ENCODE measurements at places on chromosomes 6 and 20.
A peak's percentile ranks its signal among the peaks of the same experiment; 100 is the strongest.

DNA sequence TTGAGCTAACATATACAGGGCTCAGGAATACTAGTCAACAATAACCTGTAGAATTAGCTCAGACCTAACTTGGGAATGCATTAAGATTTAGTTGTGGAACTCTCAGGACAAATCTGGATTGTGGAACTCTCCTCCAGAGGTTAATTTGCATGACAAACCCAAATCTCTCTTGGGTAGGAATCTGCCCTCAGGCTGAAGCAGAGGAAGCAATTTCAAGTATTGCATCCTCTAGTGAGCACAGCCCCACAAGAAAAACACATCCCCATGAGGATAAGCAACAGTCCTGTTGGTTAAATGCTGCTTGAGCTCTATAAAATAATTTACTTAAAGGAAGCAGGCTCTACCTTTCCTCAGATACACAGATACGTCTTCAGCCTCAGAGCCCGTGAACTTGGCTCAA, 170.9 kb upstream of the STXBP5 start:
- DNase-seq = no peak

DNA sequence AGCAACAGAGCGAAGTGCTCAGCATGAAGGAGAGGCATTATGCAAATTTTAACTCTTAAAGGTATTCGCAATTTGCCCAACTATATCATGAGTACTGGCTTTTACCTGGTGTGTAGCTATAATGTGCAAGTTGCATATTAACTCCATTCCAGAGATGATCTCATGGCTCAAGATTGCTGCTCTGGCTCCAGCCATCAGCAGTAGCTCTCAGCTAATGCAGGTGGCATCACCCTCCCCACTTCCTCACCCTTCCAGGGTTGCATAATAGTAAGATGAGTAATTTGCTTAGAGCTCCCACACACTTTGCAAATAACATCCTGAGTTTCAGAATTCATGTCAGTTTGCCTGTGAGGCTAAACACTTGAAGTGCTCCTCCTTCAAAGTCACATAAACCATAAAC, 15.9 kb upstream of the PCSK2 start:
- no peak for DNase-seq

DNA sequence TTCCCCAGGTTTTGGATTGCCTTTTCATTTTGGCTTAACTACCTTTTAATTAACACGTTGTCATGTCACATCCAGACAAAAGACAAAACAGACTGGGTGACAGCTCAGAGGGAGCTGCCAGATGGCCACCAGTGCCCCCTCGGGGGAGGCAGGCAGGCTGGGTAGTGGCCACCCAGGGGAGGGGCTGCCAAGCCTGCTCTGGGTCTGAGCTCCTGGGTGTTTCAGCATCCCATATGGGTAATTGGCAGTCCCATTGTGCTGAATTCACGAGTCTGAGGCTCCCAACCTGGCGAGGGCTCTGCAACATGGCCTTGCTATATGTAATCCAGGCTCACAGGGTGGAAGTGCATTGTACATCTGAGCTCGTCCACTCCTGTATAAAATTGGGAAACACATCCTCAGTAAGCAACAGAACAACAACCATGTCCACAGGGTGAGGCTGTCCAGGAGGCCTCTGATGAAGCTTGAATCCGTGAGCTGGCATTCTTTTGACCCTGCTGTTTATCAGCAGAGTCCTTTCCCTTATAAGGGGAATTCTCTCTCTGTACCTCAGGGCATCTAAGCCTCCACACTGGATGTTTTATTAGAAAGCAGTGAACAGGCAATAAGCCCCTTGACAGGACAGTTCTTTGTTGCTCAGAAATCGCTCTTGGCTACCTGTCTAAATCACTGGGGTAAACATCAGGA, 111.7 kb upstream of the SLC22A23 start:
- DNase-seq = no peak

DNA sequence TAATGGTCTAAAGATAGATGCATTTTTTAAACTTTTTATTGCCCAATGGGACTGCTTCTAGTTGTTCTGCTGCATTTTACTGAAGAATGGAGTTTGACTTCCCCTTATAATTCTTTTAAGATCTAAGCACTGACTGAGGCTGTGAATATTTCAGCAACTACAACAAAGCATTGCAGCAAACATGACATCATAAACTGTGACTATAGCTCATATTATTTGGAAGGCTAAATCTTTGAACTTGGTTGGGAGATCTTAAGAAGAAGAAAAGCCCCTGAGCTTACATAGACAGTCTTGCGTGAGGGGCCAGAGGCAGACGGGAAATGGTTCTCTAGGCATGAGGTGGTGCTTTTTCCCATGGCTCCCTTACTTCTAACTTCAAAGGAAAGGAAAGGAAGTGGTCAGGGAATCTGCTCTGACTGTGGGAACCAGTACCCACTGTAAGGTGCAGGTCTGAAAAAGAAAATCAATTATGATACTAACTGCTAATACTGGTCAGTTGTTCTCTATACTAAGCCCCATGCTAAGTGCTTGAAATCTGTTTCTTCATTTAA, 14.8 kb downstream of the HEY2 start:
- no peak for DNase-seq

DNA sequence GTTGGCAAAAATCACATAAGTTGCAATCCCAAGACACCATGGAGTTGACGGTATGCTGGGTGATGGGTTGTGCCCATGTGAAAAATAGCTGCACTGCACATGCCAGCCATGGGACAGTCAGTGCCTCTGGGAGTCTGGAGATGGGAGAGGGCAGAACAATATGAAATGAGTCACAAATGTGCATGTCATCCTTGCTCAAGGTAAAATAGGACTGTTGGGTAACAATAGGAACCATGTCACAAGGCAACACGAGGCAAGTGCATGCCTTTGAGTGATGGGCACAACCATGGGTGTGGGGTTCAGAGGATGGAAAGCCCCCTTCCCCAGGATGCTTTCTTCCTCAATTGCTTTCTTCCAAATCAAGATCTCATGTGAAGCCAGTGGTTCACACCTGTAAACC, 70.5 kb upstream of the PIM1 start:
- DNase-seq = no peak

DNA sequence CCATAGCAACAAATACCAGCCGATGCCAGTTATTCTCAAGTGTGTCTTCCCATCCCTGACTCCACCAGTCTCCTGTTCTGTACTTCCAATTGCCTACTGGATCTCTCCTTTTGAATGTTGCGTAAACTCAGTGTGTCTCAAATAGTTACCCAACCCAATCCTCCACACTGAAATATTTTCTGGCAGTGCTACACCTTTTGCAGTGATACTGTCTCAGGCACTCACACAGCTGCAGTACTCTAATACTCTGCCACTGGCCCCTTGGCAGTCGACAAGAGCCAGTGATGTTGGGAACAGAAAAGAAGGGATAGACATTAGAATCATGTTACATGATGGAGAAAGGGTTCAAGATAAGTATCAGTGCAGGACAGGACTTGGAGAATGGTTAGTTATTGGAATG, 31.8 kb upstream of the FOXO3 start:
- DNase-seq = no peak

- peak; percentile 54 for DNase-seq
These were observed 40.4 kb upstream of the NAA20 start for GRCh38 chr20:19976595-19977372.

DNA sequence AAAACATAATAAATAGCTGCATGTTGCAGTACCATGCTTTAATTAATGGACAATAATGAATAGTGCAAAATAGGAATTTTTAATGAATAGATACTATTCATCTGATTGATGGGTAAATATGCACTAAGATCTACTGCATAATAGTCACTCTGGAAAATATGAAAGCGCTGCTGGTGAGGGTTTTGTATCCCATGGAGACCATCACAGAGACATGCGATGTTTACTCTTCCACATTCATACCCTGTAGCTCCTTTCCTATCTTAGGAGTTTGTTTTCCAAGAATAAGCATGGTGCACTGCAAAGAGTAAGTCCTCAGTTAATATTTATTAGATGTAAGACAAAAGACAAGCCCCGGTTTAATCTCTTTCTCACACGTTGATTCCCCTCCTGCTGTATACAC, 81.4 kb downstream of the NRSN1 start:
- no peak for DNase-seq

GRCh38 chr6:144334150-144334708, 49.1 kb downstream of the UTRN start:
- no peak for DNase-seq

GRCh38 chr20:57653546-57653900, 33.3 kb upstream of the ZBP1 start:
- no peak for DNase-seq

DNA sequence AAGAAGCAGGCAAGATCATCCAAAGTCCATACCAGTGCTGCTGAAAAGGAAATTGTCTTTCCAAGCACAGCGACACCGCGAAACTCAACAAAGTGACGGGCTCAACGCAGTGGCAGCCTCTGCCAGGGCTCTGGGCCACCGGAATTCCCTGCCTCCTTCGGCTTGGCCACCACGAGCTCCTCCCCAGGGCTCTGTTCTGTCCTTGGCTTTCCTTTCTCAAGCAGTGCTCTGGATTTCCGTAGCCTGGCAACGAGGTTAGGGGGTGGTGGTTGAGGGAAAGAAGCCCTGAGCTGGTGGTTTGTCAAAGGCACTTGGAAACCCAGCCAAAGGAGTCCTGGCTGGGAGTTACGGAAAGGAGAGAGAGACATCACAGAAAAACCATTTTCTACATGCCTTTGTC, 31.2 kb downstream of the PRR18 start:
- no peak for DNase-seq

DNA sequence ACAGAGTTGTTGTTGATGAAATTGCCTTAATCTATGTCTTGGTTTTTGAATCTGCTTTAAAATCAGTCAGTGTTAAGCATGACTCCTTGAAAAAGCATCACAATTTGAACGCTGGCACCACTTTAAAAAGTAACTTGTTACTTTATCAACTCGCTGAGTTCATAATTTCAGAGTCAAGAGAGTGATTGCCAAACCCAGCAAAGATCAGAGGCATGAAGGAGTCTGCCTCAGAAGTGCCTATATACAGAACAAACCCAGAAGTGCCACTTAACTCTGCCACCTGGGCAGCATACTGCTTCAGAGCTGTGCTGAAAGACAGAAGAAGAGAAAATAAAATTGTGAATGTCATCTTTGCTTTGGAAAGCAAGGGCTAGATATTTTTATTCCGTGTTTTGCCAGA, 73.6 kb upstream of the HCRTR2 start:
- DNase-seq = peak; percentile 20

DNA sequence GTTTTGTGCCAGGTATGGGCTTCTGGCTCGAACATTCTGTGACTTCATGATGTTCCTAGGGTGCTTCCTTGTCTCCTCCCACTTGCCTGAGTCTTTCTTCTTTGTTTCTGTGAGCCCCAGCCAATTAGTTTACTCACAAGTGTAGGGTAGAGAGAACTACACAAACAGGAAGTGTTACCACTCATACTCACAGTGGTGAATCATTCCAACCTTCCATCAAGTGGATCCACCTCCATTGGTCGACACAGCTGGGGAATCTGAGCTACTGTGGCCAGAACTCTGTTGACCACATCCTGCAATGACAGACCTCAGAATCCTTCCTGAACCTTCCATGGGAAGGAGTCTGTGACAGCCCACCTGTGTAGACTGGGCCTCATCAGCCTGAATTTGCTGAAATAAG, 76.8 kb downstream of the UNC5CL start:
- no peak for DNase-seq

DNA sequence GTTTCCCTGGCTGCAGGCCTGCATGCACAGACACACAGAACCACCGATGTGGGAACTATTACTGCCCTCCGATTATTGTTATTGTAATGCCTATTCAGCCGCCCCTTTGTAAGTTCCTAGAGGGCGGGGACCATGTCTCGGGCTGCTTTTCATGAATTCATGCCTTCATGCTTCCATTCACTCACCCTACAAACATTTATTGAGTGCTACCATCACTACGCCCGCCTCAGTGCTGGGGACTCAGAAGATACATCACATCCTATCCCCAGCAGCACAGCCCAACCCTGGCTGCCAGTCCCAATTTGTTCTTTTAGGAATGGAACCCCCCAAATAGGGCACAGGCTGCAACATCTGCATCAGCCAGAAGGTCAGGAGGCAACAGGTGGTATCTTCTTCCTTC, 75.9 kb downstream of the FOXA2 start:
- DNase-seq = no peak

GRCh38 chr20:48626226-48626937, 201.4 kb downstream of the PREX1 start:
- DNase-seq = no peak

- DNase-seq = no peak
These were observed at the start of gene LIME1 for GRCh38 chr20:63735859-63736718. Gene LIME1, plus strand, starts transcription at chr20:63736664. Its CDS starts 886 bp downstream, at chr20:63737550.

DNA sequence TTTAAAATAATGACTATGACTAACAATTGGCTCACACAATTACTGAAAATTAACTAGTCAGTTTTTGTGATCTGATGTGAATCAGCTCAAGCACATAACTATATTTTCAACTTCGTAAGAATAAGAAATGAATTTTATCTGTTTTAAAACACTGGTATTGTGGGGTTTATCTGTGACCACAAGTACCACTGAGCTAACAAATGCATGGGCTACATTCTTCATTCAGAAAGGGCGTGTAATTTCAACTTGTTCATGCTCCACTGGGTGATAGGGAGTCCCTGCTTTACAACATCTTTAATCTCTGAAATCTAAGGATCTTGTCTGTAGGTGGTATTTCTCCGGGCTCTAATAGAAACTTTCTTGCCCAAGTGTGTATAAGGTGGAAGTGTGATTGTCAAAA, 1311.5 kb upstream of the GJE1 start:
- no peak for DNase-seq

GRCh38 chr20:62350629-62351422, 16.3 kb downstream of the LAMA5 start:
- no peak for DNase-seq

- DNase-seq = no peak
These were observed 14.5 kb upstream of the CDC5L start for GRCh38 chr6:44373051-44373450.

DNA sequence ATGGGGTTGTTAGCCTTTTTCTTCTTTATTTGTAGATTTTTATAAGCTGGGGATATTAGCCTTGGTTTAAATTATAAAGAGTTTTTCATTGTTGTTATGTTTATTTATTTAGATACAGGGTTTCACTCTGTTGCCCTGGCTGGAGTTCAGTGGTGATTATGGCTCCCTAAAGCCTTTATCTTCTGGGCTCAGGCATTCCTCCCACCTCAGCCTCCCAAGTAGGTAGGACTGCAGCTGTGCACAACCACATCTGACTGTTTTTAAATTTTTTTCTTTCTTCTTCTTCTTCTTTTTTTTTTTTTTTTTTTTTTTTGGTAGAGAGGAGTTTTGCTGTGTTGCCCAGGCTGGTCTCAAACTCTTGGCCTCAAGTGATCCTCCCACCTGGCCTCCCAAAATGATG, 80.9 kb downstream of the UBE3D start:
- no peak for DNase-seq

GRCh38 chr20:56247954-56248782, at the start of gene MC3R:
Gene MC3R, plus strand, starts transcription at chr20:56248732. Its CDS starts 112 bp downstream, at chr20:56248844.
- DNase-seq = peak; percentile 15

GRCh38 chr20:35849706-35850105, 77.9 kb downstream of the PHF20 start:
- no peak for DNase-seq

- DNase-seq = no peak
These were observed 113.4 kb upstream of the SHLD1 start for GRCh38 chr20:5636841-5637240.
